Stimulated activated effector memory CD8-positive, alpha-beta T cell treated with anti-CD3 and anti-CD28 coated beads, Interleukin-12 subunit alpha, Interleukin-12 subunit beta, amount 100 ng/mL, for 72 hours (primary cell): ENCODE measurements at places on chromosomes 6 and 20.

GRCh38 chr6:44076356-44077213 lies 50.7 kb downstream of the MRPL14 start:
- no peak for DNase-seq

GRCh38 chr6:70985156-70985555 lies 28.3 kb upstream of the B3GAT2 start:
- DNase-seq, result no peak

- DNase-seq, result no peak
These were observed 31.2 kb downstream of the FRK start for GRCh38 chr6:116029535-116029934.

- no peak for DNase-seq
These were observed 10.5 kb downstream of the GPLD1 start for GRCh38 chr6:24478903-24479302.

DNA sequence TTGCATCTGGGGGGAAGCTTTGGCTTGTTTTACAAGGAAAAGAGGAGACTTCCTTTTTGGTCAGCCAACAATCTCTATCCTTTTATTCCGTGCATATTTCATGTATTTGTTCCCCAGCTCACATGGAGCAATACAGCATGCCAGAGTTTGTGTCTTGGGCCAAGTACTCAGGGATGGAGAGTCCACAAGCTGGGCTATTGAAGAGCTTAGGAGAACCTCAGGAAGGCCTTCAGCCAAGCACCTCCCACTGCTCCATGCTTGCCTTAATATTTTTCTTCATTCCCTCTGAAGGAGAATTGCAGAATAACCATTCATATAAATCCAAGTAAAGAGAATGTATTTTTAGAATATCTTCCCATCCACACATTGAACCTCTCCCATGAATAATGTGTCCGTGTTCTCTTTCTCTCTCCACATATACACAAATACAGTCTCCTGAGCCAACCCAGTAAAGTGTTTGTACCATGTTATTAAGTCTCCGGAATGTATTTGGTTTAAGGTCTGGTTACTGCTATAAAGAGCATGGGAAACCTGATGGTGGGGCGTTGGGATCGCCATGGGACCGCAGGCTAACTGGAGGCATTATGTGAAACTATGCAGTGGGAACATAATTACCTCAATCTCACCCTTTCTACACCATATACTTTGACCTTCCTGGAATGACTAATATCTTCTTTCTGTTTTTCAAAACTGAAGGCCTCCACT lies 3.0 kb downstream of the LAMA4 start:
- DNase-seq, result no peak

DNA sequence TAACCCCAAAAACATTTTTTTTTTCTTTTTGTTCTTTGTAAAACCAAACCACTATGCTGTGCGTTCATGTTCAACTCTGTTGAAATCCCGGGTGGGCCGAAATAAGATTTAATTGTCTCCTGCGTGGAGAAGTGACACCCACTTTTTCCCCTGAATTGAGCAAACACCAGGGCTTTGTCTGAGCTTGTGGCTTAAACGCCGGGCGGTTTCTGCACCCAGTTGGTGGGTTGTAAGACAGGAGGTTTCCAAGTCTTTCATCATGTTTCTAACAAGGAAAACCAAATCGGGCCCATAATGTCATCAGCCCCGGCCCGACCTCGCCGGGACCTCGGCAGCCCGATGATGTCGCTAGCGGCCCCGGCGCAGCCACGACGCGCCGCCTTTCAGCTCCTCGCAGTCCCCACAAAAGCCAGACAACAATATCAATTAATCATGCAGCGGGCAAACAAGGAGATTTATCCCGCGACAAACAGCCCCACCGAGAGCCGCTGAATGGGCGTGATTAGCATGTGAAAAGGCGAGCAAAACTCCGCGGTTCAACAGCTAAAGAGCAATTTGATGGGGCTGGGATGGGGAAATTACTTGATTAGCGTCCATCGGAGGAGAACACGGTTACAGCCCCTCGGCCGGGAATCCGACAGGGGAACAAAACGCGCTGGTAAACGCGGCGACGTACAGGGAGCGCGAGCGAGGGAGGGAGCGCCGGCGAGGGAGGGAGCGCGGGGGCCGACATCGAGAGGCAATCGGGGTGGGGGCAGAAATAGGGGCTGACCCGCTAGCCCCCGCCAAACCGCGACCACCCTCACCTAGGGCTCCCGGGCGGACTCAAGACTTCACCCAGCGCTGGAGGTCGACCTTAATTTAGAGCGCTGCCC lies 5.3 kb downstream of the LINC00237 start:
- peak; percentile 68 for DNase-seq

GRCh38 chr20:33316343-33316742 lies 33.3 kb downstream of the BPIFB1 start:
- DNase-seq, result no peak

GRCh38 chr6:163415620-163416556 lies 1.4 kb downstream of the QKI start:
- DNase-seq, result peak; percentile 25

DNA sequence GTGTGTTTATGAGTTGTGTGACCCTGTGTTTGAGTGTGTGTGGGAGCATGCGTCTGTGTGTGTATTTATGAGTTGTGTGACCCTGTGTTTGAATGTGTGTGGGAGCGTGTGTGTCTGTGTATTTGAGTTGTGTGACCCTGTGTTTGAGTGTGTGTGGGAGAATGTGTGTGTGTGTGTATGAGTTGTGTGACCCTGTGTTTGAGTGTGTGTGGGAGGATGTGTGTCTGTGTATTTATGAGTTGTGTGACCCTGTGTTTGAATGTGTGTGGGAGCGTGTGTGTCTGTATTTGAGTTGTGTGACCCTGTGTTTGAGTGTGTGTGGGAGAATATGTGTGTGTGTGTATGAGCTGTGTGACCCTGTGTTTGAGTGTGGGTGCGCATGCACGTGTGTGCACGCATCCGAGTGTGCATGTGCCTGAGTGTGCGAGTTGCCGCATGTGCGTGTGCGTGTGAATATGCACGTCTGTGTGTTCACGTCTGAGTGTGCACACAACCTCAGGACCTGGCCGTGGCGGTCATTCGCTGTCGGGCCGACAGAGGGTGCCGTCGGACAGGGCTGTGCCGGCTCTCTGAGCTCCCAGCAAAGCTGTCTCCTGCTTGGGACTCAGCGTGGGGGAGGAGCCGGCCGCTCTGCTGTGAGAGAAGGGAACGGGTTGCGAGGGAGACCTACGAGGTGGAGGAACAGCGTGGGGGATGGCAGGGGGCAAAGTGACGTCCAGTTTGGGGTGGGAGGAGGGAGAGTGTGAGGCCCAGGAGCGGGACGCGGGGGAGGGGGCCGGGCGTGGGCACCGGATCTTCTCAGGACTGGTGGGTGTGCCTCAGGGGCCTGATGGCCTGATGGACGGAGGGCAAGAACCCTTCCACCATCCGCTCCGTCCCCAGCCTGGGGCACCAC lies 19.7 kb downstream of the SLC17A9 start:
- DNase-seq, result peak; percentile 90

DNA sequence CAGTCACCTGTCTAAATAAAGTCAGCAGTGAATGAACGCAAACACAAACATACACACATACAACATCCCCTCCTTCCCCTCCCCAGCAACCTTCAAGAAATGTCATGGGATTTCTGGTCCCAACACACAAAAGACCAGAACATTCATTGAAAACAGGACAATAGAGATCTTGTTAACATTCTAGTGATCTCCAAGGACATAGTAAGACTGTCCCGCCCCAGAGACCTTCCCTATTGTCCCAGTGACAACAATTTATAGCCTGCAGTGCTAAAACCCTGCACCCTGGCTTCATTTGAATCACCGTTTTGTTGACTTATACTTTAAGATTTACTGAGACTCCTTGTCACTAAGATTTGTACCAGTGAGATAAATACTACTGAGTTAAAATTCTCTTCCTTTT lies 143.9 kb upstream of the NOX3 start:
- DNase-seq, result no peak

DNA sequence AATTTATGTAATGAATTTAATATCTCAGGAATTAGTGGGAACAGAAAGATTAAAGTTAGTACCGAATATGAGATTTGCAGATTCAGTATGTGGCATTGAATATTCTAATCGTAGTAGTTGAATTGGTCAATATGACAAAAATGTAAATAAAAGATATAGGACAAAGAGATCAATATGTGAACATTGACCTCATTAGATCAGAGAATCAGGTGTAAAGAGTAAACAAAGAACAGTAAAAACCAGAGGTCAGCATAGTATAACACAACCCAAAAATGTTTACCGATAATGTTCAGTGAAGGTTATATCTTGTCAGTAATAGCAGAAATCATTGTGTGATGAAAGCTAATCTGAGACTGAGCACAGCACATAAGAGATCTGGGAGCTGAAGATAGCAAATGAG lies 152.0 kb downstream of the FAM83B start:
- no peak for DNase-seq

DNA sequence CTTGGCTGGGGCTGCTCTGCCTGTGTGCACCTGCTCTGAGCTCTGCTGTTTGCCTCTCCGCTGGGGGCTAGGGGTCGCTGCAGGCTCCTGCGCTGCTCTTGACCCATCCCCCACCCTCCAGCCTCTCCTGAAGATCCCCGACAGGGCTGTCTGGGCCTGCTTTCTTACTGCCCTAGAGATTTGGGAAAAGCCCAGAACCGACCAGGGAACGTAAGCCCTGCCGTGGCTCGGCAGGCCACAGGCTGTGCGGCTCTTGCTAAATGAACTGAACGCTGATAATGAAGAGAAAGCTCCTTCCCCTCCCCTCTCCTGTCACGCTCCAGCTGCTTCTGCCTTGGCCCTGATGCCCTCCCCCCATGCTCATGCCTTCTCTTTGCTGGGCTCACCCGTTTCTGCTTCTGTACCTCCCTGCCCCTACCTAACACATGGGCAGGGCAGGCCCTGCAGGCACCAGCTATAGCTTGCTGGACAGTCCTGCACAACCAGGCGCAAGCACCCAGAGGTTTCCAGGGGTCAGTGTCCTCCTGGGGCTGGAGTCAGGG lies 32.0 kb upstream of the PCMTD2 start:
- no peak for DNase-seq

DNA sequence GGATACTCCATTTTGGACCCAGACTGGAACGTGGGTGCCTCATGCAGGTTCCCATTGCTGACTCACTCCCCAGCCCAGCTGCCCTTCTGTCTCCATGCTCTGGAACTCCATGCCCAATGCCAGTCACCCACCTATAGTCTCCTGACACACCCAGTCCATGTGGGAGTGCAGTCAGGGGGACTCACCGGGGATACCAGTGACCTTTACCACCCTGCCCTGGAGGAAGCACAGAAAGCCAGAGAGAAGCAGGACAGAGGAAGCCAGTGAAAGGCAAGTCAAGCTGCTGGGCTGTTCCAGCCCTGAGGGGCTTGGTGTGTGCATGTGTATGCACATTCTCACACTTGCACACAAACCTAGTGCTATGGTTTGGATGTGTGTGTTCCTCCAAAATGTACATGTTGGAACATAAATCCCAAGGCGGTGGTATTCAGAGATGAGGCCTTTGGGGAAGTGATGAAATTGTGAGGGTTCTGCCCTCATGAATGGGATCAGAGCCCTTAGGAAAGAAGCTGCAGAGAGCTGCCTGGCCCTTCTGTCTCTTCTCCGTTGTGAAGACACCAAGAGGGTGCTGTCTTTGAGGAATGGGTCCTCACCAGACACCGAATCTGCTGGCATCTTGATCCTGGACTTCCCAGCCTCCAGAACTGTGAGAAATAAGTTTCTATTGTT lies 121.4 kb upstream of the MAFB start:
- DNase-seq, result no peak

DNA sequence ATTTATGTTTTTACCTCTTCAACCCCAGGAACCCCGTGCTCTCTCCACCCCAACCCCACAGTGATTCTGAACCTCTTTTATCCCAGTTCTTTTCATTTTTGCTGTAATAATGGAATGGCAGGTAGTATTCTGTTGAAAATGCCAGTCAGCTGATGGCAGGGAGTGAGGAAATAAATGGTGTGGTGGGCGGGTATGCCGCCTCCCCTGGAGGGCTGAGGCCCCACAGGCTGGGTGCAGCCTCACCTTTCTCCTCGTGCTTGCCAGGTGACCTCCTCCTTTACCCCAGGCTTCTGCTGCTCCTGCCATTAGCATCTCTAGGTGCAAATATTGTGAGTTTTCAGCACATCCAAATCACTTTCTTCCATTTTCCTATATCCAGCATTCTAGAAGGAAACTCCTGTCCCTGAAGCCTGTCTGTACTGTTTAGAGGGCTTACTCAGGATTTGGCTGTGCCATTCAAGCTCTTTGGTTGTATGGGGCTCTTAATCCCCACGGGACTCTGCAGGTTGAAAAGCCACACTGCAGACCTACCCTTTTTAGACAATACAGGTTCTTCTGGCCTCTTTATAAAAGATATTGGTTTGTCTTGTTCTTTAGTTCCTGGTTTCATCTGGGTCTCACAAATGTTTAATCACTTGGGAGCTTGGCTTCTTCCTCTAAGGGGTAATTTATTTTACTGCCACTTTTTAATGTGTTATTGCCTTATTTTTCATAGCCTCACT lies 201.8 kb downstream of the JARID2 start:
- DNase-seq, result no peak

- DNase-seq, result no peak
These were observed 219.9 kb upstream of the ECI2 start for GRCh38 chr6:4355241-4355640.

DNA sequence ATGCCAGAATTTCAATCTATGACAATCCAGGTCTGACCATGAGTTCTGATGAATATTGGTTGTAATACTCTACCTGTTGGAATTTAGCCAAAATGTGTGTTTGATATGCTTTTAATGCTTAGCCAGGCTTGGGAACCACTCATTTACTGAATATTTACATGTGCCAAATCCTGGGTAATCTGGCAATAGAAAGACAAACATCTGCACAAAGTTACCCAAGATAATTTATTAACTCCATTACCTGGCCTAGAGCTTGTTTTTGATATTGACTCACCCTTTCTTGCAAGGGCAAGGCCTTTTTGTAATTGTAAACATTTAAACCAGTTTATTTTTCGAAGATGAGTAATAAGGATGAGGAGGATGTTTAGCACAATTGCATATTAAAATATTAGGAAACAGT lies 13.5 kb upstream of the CD2AP start:
- no peak for DNase-seq

DNA sequence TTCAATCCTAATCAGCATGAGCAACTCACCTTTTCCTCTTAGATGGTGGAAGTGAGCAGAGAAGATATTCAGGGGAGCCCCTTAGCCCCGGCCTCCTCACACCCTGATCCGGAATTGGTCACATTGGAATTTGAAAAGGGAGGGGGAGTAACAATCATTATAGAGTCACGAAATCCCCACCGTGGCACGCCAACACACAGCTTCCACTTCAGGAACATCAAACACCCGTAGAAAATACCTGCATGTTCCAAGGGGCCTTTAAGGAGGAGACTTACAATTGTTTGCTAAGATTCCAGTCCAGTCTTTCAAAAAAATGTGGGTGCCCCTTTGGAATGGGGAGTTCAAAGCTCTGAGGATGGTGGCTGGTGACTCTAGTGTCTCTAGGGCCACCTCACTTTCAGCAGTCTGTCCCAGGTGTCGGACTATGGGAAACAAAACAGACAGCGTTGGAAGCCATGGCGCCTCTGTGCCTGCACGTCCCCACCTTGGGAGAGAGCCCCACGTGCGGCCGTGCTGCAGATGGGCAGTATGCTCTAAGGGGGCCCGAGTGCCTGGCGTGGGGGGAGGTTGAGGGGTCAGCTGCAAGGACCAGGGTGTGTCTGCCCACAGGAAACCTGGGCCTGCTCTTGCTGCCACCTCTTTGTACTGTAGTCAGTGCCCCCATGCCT lies 2.4 kb downstream of the CD93 start:
- no peak for DNase-seq
